Hematopoietic multipotent progenitor cell treated with erythropoietin and hydrocortisone succinate and interleukin-3 and kit ligand, for 4 days (in vitro differentiated cells): ENCODE measurements at places on chromosomes 16 and 17.
A peak's percentile ranks its signal among the peaks of the same experiment; 100 is the strongest.

- peak; percentile 87 for DNase-seq
Observed at GRCh38 chr16:57045694-57046381, 46.5 kb upstream of the CPNE2 start.

DNA sequence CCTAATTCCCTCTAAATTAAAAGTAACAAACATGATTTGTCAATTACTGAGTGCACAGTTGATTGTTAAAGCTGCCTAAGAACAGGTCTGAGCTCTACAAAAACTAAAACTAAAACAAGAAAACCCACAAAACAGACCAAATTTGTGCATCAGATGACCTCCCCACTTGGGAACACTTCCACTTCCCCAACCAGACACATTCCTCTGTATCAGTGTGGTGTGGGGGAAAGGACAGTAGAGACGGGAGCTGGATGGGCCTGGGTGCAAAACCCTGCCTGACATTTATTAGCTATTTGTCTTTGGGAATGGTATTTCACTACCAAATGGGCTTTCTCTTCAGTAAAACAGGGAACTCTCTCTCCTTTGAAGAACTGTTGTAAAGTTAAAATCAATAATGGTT, 29.8 kb downstream of the STAT3 start:
- no peak for DNase-seq

DNA sequence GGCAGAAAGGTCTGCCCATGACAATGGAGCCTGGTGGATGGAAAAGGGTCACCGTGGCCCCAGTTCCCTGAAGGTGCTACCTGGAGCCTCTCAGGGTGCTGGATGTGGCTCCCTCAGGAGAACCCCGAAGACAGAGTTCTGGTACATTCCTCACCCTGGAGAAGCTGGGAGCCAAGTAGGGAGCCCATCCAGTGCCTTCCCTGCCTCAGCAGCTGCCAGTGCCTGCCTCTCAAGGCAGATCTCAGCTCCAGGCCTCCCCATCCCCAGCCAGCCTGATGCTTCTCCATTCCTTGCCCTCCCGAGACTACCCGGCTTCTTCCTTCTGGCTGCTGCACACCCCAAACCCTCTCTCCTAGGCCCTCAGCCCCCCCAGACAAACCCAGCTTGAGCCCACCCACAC, 20.5 kb downstream of the SCGB1C2 start:
- no peak for DNase-seq

DNA sequence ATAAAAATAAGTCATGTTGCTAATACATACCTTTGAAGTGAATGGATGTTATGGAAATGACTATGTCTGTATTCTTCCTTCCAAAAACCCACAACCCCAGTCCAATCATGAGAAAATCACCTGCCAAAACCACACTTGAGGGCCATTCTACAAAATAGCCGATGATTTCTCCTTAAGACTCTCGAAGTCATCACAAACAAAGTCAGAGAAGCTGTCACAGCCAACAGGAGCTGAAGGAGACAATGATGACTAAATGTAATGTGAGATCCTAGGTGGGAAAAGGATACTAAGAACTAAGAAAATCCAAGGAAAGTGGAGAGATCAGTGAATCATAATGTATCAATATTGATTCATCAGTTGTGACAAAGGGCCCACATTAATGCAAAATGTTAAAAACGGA, 432.9 kb upstream of the DYNLRB2 start:
- DNase-seq = no peak

GRCh38 chr17:17180741-17181525, 25.2 kb downstream of the PLD6 start:
- no peak for DNase-seq

DNA sequence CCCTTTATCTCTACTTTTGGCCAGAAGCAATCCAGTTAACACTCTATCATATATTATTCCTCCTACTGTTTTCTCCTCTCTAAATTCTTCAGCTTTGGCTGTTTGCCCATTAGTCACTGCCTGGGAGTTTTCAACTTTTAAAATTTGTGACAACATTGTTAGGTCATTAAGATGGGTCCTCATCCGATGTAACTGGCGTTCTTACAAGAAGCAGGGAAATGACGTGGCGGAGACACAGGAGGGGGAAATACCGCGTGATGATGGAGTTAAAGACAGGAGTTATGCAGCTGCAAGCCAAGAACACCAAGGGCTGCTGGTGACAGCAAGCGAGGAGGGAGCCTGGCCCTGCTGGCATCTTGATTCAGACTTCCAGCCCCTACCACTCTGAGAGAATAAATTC, 34.8 kb upstream of the CPHXL start:
- no peak for DNase-seq

DNA sequence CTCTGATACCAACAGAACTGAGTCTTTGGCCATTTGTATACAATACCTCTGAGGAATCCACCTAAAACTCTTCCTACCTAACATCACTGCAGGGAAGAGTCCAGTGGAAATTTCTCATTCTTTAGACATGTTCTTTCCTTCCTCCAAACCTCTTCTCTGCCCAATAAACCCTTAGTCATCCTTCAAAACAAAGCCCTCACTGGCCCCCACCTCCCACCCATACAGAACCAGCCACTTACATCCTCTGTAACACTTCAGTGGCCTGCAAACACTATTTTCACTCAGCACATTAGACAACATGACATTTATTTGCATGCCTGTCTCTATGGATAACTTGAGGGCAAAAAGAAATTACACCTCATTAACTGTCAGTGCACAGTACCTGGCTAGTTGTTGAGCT, 200.3 kb upstream of the NOG start:
- DNase-seq = peak; percentile 2

GRCh38 chr17:47009759-47010594, 30.9 kb upstream of the RPRML start:
- no peak for DNase-seq

DNA sequence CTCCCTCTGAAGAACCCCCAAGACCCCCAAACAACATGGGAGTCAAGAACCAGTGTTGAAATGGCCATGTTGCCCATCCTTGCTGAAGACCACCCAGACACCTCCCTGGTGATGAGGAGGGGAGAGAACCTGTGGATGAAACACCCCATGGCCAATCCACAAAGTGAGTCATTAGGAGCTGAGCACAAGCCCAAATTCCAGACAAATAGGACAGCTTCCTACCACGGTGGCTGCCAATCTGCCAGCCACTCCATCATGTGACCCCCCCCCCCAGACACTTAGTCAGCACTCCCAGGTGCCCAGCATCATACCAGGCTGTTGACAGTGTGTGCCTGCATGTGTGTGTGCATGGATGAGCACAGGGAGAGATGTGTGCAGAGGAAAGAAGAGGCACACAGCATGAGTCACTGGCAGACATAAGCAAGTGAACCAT, 26.4 kb upstream of the RPL38 start:
- no peak for DNase-seq

GRCh38 chr16:4157376-4157825, 41.2 kb upstream of the ADCY9 start:
- DNase-seq = no peak

- DNase-seq = peak; percentile 95
Observed at GRCh38 chr16:85569615-85570212, 43.4 kb upstream of the GSE1 start.

DNA sequence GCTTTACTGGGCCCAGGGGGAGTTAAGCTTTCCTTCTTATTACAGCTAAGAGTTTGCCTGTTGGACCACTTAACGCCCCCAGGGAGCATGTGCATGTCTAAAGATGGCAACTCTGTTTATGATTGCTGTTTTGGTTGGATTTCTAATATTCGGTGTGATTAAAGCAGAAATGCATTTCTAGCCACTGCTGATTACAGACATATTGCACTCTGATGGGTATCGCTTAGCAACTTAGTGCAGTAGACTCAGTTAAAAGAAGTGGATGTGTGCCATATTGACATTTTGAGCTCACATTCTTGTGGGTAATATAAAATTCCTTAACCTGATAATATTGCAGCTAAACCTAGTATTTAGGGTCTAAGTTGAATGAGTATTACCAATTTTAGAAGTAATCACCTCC, 4.2 kb downstream of the NF1 start:
- DNase-seq = no peak

DNA sequence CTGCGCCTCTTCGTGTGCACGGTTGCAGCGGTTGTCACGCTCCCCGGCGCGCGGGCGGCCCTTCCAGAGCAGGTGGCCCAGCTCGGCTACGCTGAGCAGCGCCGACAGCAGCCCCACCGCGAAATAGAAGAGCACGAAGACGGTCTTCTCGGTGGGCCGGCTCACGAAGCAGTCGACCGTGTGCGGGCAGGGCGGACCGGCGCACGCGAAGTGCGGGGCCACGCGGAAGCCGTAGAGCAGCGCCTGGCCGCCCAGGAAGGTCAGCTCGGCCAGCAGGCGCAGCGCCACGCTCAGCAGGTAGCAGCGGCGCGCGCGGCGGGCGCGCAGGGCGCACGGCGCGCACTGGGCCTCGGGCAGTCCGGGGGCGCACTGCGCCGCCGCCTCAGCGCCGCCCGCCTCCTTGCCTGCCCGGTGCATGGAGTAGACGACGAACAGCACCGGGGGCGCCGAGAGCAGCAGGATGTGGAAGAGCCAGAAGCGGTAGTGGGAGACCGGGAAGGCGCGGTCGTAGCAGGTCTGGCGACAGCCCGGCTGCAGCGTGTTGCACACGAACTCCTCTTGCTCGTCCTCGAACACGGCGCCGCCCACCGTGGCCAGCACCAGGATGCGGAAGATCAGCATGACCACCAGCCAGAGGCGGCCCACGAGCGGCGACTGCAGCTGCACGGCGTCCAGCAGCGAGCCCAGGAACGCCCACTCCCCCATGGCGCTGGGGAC, 1.3 kb downstream of the GJD3 start:
- peak; percentile 63 for DNase-seq

DNA sequence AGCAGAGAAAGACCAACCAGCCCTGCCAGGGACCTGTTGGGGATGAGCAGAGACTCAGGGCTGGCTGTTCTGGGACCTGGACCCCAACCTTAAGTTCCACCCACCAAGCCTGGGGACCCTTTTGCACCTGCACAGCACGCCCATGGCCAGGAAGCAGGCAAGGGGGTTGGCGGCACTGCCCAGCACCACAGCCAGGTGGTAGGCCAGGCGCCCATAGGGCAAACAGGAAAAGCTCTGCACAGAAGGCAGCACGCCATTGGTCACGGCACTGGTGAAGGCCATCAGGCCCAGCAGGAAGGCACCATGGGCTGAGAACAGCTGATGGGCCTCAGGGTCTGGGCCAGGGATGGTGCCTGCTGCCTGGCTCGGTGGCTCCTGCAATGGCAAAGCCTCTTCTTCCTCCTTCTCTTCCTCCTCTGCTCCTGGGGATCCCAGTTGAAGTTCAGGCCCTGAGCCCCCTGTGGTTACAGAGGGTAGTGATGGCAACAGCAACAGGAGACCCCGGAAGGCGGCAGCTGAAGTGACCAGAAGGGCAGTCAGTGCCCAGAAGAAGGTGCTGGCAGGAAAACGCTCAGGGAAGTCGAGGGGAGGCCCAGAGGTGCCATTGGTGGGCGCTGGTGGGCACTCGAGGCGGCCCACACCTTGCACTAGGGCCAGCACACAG, 1.7 kb downstream of the SLC52A1 start:
- no peak for DNase-seq

DNA sequence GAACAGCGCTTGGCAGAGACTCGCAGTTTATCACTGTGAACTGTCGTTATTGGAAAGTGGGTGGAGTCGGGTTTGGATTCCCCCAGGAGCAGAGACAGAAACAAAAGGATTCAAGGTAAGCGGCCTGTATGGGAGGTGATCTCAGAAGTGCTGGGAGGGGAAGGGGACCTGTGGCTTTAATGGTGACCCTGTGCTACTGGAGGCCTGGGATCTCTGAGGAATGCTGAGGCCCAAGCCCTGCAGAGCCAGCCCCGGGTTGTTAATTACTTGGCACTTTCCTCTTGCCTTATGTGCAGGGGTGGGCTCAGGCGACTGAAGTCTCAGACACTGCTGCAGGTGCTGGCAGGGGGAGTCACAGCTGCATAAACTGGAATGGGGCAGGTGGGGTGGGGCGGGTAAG, 27.4 kb downstream of the IRF8 start:
- DNase-seq = no peak
